Activated T-helper 2 cell treated with anti-CD3 and anti-CD28 coated beads, Interferon-gamma antibody, Interleukin-2, Interleukin-4, amounts not matched to agents 10 μg/mL and 5 μg/mL and 100 μg/mL, durations not matched to agents 14 hours and 24 hours and 36 hours (primary cell): ENCODE measurements at places on chromosomes 5 and 9. TPM values are rescaled to one million over a fixed set of nuclear protein-coding genes. Genes with fewer than 3 reads are reported as not detected.

ARID3C gene
- total RNA-seq = 0.14 and 0.21 TPM in 2 replicates

EQTN gene
- not detected in 2 replicates for total RNA-seq

URM1 gene
- total RNA-seq = 78.6 and 78.7 TPM in 2 replicates

ZNF462 gene
- 0.09 and 0.11 TPM in 2 replicates for total RNA-seq

PCDHGB6 gene
- total RNA-seq = 0.21 and 0.34 TPM in 2 replicates

LCN15 gene
- total RNA-seq = not detected in 2 replicates

TMEM232 gene
- total RNA-seq = 0.80 and 1.1 TPM in 2 replicates

C5orf52 gene
- 0.30 TPM in 1 of 2 replicates, not detected in the other for total RNA-seq

ACTBL2 gene
- not detected in 2 replicates for total RNA-seq

SMIM33 gene
- total RNA-seq = 0.23 and 0.25 TPM in 2 replicates

QRFP gene
- total RNA-seq = not detected in 2 replicates

FUBP3 gene
- total RNA-seq = 46.9 and 50.6 TPM in 2 replicates

GCNT4 gene
- 0.28 and 0.37 TPM in 2 replicates for total RNA-seq

C9orf153 gene
- 0.34 and 0.41 TPM in 2 replicates for total RNA-seq

CDH12 gene
- total RNA-seq = not detected in 2 replicates

ST8SIA4 gene
- total RNA-seq = 79.1 and 82.3 TPM in 2 replicates

POU5F2 gene
- 1.0 and 1.4 TPM in 2 replicates for total RNA-seq

SLC36A2 gene
- not detected in 2 replicates for total RNA-seq

ARL14EPL gene
- not detected in 2 replicates for total RNA-seq

SPARC gene
- total RNA-seq = 0.43 TPM in 1 of 2 replicates, not detected in the other

RELL2 gene
- 15.9 and 16.1 TPM in 2 replicates for total RNA-seq

RALGPS1 gene
- 2.4 and 3.1 TPM in 2 replicates for total RNA-seq

GRCh38 chr5:10671041-10672008 is 89.7 kb downstream of the DAP start:
- DNase-seq = no peak

GRCh38 chr9:35556776-35557175 is 48.3 kb upstream of the TESK1 start:
- DNase-seq = no peak

- DNase-seq = no peak
These were observed 15.0 kb downstream of the AGTPBP1 start for GRCh38 chr9:85726737-85727136.

- DNase-seq = no peak
These were observed 268.6 kb downstream of the PSAT1 start for GRCh38 chr9:78565481-78565880.

DNA sequence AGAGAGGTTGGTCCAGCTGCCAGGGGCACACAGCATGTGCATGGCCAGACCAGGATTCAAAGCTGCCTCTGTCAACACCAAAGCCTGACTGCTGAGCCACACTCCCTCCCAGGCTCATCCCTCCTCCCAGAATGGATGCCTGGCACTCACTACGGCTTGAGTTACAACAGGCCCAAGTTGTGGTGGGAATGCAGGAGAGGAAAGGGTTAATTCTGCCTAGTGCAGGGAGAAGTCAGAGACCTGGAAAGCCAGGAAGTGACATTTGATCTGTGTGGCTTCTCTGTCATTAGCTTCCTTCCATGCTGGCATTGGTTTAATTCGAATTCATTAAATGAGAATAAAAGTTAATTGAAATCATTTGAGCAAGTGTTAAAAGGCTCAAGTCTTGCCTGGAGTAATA is 150.0 kb downstream of the NSG2 start:
- DNase-seq = no peak

DNA sequence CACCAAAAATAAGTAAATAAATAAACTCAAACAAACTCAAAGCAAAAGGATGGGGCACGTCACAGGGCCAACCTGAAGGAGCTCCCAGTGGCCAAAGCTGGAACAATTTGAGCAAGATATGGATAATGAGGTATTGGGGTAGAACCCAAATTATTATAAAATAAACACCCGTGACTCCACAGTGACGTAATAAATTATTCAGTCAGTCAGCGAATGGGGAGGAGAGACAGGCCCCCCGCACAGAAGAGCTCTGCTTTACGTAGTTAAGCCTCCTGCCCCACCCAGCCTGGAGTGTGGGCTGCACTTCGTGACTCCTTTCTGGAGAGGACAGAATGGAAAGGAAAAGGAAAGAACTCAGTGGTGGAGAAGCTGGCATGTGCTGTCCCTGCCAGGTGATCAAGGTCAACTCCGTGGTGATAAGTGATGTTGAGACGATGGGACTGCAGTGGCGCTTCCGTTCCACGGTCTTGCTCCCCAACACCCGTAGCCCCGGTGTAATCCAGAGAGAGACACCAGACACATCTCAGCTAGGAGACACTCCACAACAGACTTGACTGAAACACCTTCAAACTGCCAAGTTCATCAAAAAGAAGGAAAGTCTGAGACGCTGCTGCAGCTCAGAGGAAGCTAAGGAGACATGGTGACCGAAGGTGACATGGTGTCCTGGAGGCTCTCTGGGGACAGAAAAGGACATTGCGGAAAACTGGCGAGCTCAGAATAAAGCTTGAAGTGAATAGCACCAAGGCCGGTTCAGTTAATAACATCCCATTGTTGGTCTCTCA is 83.3 kb upstream of the COL5A1 start:
- no peak for DNase-seq

DNA sequence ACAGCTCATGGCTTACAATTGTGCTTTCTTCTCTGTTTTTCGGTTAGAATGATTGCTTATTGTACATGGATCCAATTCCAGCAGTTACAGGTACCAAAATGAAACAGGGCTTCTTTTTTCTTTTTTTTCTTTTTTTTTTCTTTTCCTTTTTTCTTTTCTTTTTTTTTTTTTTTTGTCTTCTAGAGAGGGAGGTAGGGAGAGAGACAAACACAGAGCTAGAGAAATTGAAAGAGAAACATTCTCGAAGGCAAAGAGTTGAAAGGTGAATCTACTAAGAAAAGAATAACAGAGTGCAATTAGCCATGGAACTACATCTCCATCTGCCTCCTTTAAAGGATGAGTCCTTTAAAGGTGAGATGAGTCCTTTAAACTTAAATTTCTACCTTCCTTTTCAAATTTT is 1.0 kb upstream of the EDIL3 start:
- DNase-seq = no peak

GRCh38 chr5:115888027-115888426 is 46.3 kb downstream of the AP3S1 start:
- DNase-seq = no peak

- DNase-seq = no peak
These were observed 122.7 kb upstream of the TNC start for GRCh38 chr9:115240676-115241075.

DNA sequence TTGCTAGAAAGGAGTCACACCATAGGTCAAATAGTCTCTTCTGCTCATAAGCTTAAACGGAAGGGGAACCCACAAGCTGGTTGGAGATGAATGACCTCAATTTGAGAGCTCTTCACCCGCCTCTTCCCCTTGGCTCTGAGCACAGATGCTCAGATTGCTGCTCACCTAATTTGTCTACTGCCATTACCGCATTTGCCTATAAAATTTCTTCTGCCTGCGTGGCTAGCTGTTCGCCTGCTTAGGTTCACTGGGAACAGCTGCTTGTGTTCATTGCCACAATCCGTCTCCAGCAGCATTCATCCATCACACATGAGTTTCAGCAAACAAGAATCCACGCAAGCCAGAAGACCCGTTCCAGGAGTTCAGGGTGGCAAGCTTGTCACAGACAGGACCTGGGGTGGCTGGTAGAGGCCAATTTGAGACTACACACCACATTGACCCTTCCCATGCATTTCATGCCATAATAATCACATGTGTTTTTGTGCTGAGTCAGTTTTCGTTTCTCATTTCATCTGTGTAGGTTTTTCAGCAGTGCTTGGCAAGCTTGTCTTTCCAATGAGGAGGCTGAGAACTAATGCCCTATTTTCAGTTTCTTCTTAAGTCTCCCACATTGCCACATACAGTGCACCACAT is 50.2 kb upstream of the DNAH5 start:
- DNase-seq = no peak

- DNase-seq = no peak
These were observed 170.1 kb upstream of the S1PR3 start for GRCh38 chr9:88821033-88821745.

GRCh38 chr5:37090781-37091180 is 158.4 kb downstream of the CPLANE1 start:
- no peak for DNase-seq

- DNase-seq = no peak
These were observed 159.7 kb upstream of the VLDLR start for GRCh38 chr9:2461892-2462291.

DNA sequence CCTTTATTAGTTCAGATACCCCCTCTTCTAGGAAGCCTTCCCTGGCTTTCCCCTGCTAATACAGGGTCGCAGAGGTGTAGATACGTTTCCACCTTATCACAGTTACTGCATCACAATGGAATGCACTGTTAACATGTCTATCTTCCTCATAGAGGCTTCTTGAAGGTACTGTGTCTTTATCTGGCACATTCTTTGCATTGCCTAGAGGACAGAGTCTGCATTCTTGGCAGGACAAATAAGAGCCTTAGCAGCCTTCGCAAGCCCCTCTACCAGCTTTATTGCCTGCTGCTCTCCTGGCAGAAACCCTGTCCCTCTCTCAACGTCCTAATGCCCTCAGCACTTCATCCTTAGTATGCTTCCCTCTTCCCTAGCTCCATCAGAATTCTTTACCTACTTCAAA is 31.6 kb downstream of the SLC1A3 start:
- no peak for DNase-seq

DNA sequence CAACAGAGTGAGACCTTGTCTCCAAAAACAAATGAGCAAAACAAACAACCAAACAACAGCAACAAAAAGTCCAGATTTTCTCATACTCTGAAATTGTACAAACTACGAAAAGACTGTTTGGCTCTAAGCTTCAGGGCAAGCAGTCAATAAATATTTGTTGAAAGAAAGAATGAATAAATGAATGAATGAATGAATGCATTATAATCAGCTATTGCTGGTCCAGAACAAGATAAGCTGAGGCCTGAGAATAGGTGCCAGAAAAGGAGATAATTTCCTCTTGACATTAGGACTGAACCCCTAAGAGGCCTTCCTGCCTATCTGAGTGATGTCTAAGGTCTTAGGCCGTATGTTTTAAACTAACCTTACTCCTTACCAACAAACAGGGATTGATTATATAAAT is 99.2 kb upstream of the IL6ST start:
- no peak for DNase-seq

DNA sequence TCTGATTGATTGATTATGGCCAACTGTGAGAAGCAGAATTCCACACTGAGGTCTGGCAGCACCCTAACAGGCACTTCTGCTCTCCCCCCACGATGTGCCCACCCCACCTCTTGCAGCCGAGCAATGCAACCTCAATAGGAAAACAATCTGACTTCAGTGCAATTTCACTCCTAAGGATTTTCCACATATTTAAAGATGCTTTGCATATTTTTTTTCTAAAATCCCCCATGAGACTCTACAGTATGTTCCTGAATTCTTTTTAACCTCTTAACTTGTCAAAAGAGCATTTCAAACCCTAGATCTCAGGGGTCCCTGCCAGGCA is 243.1 kb downstream of the AUH start:
- DNase-seq = no peak

DNA sequence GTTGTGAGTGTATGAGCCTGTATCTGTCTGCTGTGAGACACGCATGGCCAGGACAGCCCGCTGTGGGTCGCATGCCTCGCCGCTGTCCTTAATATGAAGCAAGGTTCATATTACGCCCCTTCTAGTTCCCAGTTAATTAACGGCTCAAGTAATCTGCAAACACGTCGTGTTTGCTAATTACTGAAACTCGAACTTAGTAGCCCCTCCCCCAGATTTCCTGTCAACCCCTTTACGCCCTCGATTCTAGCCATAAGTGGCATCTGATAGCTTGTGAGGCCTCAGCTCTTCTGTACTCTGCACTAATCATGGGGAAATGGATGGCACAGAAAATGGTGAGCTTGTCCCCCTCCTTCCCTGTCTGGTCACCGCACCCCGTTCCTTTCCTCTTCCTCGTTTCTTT is 116.9 kb upstream of the OTULINL start:
- DNase-seq = no peak

GRCh38 chr9:27352457-27353165 is 55.7 kb upstream of the EQTN start:
- DNase-seq = no peak

GRCh38 chr9:14309403-14309802 is 4.5 kb downstream of the NFIB start:
- DNase-seq = no peak

DNA sequence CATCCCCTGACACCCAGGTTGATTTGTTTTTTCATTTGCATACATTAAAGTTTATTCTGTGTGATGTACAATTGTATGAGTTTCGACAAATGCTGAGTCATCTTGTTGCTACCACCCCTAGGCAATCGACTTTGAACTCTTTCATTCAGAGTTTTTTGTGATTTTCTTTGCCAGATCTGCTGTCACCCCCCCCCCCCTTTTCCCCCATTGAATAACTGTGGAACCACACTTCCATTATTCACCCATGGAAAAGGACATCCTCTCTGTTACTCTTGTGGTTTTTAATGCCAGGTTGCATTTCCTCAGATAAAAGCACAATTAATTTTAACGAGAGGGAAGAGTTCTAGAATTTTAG is 13.7 kb upstream of the FAM120AOS start:
- no peak for DNase-seq

DNA sequence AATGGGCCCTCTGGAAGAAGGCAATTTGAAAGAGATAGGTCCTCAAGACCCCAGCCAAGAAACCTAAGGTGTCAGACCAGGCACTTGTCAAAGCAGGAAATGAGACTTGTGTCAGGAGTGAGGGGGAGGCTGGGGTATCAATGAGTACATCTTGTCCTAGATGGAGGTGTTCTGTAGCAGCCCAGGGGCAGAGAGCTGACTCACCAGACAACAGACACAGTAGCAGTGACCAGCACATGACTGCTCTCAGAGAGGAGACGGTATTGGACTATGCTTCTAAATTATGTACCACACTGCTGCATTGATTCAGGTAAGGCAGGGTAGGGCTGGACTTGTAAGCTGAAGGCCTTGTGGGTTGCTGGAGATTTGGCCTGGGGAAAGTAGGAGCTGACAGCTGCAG is 551.2 kb upstream of the KLF4 start:
- DNase-seq = no peak

DNA sequence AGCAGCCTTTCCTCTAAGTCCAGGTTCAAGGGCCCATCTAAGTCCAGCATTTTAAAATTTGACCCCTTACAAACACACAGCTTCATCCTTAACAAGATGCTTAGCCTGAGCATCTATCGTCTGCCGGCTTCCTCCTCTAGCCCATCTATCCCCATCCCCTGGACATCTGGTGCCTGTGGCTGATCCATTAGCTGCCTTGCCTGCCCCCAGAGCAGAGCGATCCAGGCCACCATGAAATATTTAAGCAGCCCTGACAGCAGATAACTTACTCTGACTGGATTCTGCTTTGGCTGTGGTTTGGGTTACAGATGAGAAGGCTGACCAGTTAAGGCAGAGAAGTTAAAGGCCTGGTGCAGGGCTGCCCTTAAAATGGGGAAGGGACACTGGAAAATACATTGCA is 30.9 kb upstream of the CPEB4 start:
- no peak for DNase-seq

DNA sequence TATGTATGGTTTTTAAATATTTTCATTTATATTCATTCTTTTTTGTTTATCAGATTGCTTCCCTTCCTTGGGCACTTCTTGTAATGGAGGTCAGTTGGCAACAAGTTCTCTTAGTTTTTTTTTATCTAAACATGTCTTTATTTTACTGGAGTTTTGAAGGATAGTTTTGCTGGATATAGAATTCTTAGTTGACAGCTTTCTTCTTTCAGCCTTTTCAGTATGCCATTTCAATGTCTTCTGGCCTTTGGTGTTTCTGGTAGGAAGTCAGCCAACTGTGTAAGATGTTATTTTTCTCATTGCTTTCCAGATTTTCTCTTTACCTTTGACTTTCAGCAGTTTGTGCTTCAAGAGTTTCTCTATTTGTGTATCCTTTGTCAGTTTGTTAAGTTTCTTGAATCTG is 14.2 kb downstream of the SLC12A2 start:
- DNase-seq = no peak
